NCI-H187 treated with DMSO at 0.1 percent for 48 hours (cell line): ENCODE measurements at places on chromosomes 12 and 14.

DNA sequence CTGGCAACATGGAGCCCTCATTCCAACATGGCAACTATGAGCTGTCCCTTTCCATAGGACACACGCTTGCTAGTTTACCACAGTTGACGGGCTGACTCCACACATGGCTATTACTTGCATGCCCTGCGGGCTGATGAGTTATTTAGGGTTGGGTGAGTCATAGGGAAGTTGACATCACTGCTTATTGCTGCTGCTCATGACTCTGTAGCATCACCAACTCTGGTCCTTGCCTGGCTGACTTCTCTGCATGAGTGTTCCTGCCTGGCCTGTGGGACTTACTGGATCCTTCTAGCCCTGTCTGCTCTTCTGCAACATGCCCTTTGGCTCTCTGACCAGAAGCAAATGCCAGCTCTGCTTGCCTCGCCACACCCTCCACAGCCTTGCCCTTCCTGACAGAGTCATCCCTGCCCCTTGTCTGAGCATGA lies 199.5 kb downstream of the ANO6 start:
- no peak for DNase-seq

GRCh38 chr12:45298721-45299692 lies 83.1 kb downstream of the ANO6 start:
- no peak for DNase-seq

GRCh38 chr12:52353766-52354165 lies 13.5 kb downstream of the KRT85 start:
- DNase-seq, result no peak

- DNase-seq, result no peak
Measured at GRCh38 chr14:51262868-51263267, 22.8 kb downstream of the TMX1 start.

DNA sequence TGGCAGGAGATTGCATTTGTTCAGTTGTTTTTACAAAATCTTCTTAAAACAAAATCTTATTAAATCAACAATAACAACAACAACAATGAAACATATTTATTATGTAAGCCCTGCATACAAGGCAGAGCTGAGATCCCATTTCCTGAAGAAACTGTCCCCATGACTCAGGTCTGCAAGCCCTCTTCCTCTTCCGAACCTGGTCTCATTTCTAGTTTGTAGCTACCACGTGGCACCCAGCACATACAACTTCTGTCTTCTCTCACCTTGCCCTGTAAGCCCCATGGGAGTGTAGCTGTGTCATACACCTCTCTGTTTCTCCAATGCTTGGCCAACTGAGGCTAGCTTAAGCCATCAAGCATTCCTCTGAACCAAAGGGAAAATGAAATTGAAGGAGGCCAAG lies 106.4 kb downstream of the SLC8A3 start:
- no peak for DNase-seq

DNA sequence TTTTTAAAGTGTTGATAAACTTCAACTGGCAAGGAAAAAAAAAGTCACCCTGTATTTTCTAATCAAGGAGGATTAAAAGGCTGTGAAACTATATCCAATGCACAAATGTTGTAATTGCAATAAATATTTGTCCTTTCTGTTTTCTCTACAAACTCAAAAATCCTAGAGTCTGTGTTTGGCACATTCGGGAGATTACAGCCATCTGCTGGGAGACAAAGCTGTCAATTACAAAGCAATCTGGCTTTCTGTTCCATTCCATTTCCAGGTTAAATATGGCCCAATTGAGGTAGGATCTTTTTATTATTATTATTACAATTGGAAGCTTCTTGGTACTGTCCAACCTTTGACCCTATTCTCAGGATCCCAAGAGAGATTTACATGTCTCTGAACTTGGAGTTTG lies 295.9 kb downstream of the DIO2 start:
- DNase-seq, result no peak

- DNase-seq, result no peak
Measured at GRCh38 chr14:79730953-79731352, 480.4 kb downstream of the DIO2 start.

DNA sequence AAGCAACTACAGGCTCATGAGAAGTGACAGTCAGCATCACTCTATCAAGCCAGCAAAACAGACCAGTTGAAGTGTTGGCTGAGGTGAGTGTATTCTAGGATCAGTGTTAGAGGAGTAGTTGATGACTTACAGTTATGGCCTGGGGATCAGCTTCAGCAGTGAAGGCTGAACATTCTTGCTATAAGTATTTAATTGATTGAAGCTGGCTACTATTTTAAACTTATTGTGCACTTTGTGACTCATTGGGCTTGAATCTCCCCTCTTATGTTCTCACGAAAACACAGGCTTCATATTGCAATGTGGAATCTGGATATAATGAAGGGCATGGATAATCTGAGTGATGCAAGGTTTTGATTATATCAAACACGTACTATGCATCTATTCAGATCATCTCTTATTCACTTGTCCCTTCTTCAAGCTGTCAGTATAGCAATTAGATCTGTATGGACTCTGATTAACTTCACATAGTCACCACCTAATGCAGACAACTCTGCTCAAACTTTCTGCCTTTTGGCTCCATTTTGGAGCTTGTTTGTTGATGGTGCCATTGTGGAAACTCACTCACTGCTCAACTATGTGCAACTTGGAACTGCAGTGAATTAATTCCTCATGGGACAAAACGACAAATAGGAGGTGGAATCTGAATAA lies 309.2 kb downstream of the SLC16A7 start:
- no peak for DNase-seq

- DNase-seq, result no peak
Measured at GRCh38 chr12:61915420-61915819, 344.8 kb upstream of the USP15 start.

- no peak for DNase-seq
Measured at GRCh38 chr12:50914872-50915484, 37.4 kb upstream of the HIGD1C start.

- no peak for DNase-seq
Measured at GRCh38 chr12:120242275-120242799, 23.2 kb downstream of the PXN start.

DNA sequence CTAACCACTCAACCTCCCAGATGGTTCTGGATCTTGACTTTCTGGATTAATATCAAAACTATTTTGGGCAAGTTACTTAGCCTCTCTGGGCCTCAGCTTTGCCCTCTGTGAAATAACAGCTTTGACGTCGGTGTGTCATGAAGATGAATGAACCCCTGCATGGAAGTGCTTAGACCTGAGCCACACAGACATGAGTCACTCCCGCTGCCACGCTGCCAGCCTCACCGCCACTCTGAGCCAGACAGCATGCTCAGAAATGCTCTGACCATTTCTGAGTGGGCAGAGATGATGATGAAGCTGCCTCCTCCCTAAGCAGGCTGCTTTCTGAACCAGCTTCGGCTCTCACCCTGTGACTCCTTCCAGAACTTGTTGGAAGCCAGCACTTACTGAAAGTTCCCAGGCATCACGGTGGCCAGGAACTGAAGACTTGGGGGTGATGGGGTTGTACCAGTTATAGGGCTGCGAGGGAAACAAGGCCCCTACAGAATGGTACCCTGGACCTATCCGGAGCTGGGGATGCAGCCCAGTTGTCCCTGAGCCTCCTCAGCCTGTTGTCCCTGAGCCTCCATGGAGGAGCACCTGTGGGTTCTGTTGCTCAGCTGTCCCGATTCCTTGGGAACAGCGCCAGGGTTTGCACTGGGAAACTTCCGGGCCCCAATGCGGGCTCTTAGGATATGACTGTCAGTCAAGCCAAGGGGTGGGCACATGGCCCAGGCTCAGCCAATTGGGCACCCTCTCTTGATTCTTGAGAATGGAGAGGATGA lies 2.0 kb upstream of the CCDC197 start:
- no peak for DNase-seq

DNA sequence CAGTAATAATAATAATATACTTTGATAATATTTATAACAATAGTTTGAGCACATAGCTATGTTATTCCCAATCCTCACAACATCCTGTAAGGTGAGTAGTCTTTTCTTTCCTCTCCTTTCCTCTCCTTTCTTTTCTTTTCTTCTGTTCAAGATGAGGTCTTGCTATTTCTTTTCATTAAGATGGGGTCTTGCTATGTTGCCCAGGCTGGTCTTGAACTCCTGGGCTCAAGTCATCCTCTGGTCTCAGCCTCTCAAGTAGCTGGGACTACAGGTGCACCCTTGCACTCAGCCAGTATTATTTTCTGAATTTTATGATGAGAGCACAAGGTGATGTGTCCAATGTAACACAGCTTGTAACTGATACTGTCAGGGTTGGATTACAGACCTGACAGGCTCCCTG lies 134.6 kb downstream of the OTOGL start:
- DNase-seq, result no peak

DNA sequence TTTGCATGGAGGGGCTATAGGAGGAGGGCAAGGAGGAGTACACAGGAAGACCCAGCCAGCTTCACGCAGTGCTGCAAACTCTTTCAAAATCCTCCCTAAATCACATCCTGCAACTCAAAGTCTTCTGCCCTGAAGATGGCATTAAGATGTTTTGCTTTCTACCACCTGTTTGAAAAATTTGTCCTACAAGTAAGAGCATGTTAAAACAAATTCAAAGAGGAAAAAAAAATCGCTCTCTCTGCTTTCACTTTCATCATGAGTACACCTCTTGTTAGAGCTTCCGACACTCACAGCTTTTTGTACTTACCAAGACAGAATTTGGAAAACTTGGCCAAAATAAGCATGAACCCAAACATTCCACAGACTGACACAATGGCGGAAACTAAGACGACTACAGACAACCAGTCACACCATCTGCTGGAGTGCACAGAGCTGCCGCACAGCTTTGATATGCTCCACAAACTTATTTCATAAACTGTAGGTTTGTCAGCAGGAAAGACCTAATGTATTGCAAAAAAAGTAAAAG lies 21.3 kb downstream of the GCH1 start:
- no peak for DNase-seq

- no peak for DNase-seq
Measured at GRCh38 chr12:48176417-48176751, 7.1 kb upstream of the CCDC184 start.

DNA sequence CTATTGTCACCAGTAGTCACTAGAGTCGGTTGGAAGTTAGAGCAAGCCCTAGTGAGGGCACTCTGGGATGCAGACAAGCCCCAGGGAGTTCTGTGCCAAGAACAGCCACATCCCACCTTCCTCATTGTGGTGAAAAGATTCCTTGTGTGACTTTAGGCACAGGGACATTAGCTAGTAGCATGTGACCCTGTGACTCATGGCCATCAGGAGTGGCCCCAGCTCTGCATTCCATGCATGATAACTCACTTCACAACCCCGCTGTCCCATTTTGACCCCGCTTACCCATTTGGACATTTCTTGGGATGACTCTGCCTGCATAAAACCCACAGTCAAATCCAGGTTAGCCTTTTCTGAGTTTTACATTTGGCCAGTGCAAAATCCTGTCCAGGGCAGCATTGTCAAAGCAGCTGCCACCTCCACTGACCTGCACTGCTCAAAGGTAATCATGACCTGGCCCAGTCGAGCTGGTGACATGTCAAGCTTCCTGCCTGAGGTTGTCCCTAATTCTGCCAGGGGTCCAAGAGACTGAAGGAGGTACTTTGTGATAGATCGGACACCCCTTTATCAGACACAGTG lies 430.5 kb downstream of the DPF3 start:
- DNase-seq, result no peak

- DNase-seq, result no peak
Measured at GRCh38 chr14:71466946-71467345, 465.3 kb upstream of the RGS6 start.

DNA sequence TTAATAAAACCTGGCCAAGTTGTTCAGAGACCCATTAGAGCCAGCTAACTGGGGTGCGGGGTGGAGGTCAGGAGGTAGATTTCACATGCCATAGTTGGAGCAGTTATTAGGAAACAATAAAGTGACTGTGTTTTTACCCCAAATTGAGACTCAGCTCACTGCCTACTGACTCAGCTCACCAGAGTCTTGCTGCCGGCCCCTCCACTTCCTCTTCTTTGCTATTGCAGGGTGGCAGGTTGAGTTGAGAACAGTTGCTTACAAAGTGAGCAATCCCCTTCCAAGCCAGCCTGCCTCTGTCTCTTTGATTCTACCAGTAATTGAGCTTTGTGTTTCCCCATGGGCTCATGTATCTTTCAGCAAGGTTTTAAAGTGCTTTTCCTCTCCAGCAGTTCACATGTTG lies 12.9 kb downstream of the ST8SIA1 start:
- DNase-seq, result no peak

GRCh38 chr14:104082807-104083206 lies 2.7 kb upstream of the ASPG start:
- DNase-seq, result no peak

DNA sequence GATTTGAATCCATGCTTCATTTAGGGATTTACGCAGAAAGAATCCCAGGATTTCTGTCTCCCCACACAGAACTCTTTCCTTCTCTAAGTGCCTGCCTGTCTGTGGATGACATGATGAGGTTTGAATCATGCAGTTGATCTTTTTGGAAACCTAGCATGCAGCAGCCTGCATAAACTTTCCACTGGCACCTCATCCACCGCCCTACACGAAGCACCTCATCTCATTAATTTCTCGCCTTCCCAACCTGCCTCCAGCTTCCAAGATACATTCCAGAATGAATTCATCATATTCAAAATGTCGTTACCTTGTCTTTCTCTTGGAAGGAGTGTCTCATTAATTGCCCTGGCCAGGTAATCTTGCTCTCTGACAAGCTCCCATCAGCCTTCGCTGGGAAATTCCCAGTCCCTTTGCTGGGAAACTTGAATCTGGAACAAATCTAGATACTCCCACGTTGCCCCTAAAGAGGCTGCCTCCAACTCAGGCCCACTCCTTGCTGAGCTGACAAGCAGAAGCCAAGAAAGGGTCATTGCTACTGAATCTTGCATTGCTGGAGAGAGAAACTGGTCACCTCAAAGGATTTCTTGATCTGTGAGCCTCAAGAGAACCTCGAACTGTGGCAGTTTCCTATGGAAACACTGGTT lies 48.2 kb downstream of the SERPINA3 start:
- no peak for DNase-seq

DNA sequence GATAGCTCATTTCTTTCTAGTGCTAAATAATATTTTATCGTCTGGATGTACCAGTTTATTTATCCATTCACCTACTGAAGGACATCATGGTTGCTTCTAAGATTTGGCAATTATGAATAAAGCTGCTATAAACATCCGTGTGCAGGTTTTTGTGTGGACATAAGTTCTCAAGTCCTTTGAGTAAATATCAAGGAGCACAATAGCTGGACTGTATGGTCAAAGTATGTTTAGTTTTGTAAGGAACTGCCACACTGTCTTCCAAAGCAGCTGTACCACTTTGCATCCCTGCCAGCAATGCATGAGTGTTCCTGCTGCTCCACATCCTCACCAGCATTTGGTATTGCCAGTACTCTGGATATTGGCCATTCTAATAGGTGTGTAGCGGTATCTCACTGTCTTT lies 447.4 kb downstream of the MED13L start:
- DNase-seq, result no peak

GRCh38 chr12:42135259-42135814 lies 9.3 kb downstream of the GXYLT1 start:
- DNase-seq, result no peak

DNA sequence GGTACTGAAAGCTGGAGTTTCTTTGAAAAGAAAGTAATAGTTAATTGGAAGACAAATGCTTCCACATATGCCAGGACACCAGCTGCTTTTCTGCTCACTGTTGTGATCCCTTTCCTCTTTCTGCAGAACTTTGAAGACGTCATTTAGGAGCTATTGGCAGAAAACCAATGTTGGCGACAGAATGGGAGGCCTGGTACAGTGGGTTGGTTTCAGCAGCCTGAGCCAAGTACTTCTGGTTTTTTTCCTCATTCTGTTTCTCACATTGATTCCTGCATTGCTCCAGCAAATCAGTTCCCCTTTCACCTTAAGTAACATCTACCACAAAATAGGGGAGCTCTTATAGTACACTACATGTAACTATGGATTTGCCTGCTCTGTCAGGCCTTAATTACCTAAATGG lies 96.9 kb downstream of the FIGNL2 start:
- no peak for DNase-seq
